ENCODE measurements at places on chromosomes 2 and 18. TPM values are rescaled to one million over a fixed set of nuclear protein-coding genes. Genes with fewer than 3 reads are reported as not detected.

SERPINB3 gene
- total RNA-seq: not detected

DCC gene
- total RNA-seq: 2.5 TPM

PLGLB2 gene
- not detected for total RNA-seq

CDH7 gene
- not detected for total RNA-seq

SLC8A1 gene
- total RNA-seq: 80.3 TPM

RGPD4 gene
- total RNA-seq: not detected

RAB27B gene
- 2.0 TPM for total RNA-seq

PLEKHH2 gene
- total RNA-seq: 5.7 TPM

SPATS2L gene
- 102 TPM for total RNA-seq

SOX11 gene
- under 0.01 TPM for total RNA-seq

SCN1A gene
- 0.33 TPM for total RNA-seq

SLC9A2 gene
- under 0.01 TPM for total RNA-seq

RESP18 gene
- total RNA-seq: not detected

KCMF1 gene
- total RNA-seq: 74.6 TPM

All from smooth muscle cell of trachea (primary cell).